A549 treated with Hydrocortisone at 1 μM for 4 hours (cell line): ENCODE measurements at places on chromosomes 2 and 18. TPM values are rescaled to one million over a fixed set of nuclear protein-coding genes. Genes with fewer than 3 reads are reported as not detected.

SCG2 gene
- total RNA-seq, result 0.90 to 1.3 TPM (median 0.98 TPM) in 5 replicates

FER1L5 gene
- 0.03 TPM in 1 of 5 replicates, not detected in the others for total RNA-seq

KIAA2012 gene
- total RNA-seq, result not detected in 5 replicates

PHOSPHO2 gene
- 1.7 to 3.8 TPM (median 3.0 TPM) in 5 replicates for total RNA-seq

ST8SIA5 gene
- total RNA-seq, result 0.01 TPM in 1 of 5 replicates, not detected in the others

AMER3 gene
- not detected in 5 replicates for total RNA-seq

NOSTRIN gene
- 1.3 to 2.7 TPM (median 2.1 TPM) in 5 replicates for total RNA-seq
